Posterior vena cava (tissue), 2 donors: ENCODE measurements at places on chromosomes 7 and 10. TPM values are rescaled to one million over a fixed set of nuclear protein-coding genes. Genes with fewer than 3 reads are reported as not detected.

DNA sequence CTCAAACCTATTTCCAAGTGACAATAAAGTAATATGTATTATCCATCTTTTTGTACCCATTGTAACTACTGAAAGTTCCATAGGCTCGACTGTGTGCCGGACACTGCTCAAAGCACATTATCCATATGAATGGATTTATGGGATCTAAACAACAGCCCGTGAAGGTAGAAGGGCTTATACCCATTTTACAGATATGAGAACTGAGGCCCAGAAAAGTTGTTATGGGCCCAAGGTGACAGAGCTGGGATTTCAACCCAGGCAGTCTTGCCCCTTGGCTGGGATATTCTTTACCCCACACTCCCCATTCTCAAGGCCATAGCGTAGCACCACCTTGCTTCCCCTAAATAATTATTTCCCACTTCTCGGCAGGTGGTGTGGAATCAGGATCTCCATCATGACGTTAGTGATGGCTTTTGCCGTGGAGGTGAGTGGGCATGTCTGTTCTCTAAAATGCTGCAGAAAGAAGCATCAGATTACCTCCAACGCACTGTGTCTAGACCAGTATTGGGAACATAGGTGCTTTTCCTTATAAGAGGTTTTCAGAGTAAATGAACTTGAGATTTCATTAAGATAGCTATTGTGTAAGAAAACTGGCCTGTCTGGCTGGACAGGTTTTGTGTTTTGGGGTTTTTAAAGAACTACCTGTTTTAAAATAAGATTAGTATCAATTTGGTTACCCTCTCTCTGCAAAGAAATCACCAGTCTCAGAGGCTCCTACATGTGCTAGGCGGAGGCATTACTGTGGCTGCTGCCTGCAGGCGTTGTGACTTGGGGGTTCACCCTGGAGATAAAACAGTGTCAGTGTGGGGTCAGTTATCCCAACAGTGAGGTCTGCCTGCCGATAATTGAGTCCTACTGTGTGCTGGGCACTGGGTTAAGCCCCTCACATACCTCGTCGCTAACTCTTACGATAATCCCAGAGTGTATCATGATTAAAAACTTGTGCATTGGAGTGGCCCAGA lies 85.1 kb upstream of the SDK1 start:
- DNase-seq, result no peak

- DNase-seq, result no peak
These were observed 64.4 kb downstream of the LYZL1 start for GRCh38 chr10:29353305-29353704.

Gene CALHM1
- total RNA-seq, result not detected

Gene ACTL6B
- not detected for total RNA-seq

DNA sequence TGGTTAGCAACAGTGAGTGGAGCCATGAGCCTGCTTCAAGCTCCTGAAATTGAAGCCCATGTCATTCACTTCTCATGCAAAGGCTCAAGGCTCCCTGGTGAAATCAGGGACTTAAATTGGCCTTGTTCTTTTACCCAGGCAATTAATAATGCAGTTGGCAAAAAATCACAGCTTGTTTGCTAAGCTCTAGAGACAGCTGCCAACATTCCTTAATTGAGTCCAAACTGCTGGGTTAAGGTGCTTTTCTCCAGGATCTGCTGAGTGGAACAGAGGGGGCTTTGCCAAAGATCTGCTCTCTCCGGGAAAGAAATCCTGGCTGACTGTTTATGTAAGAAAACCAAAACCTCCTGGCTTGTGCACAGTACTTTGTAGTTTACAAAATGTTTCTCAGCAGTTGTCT lies 257.6 kb upstream of the GHITM start:
- no peak for DNase-seq

DNA sequence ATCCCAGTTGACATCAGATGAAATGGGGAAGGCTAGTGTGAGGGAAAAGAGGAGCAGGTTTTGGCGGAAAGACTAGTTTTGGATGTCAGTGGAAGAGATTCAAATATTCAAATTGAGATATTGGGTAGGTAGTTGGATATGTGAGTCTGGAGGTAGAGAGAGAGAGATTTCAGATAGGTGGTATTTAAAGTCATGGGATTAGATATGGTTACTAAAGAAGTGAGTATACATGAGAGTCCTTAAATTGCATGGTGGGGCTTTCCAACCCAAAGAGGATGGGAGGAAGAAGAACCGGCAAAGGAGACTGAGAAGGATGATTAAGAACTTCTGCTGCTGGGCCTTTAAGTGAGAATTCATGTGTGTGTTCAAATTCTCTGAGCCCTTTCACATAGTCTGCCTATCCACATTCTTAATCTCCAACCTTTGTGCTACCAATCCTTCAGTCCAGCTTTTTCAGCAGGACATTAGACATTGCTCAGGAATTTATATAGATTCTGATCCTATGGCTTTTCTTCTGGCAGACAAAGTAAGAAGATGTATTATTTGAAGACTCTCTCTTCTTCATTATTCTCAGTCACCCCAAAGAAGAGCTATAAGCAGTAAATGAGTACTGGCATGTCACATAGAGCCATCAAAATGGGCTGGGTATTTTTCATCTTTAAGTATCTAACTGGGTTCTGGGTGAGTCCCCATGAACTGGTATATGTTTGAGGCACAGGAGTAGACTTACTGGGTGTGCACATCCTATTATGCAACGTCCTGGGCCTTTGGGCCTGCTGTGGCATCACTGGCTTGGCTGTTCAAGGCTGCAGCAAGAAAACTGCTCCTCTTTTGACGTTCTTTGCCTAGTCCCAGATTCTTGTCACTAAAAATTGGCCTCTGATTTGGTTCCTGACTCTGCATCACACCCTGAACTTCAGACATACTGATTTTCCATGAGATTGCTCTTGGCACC lies 33.6 kb downstream of the ST7 start:
- no peak for DNase-seq

DNA sequence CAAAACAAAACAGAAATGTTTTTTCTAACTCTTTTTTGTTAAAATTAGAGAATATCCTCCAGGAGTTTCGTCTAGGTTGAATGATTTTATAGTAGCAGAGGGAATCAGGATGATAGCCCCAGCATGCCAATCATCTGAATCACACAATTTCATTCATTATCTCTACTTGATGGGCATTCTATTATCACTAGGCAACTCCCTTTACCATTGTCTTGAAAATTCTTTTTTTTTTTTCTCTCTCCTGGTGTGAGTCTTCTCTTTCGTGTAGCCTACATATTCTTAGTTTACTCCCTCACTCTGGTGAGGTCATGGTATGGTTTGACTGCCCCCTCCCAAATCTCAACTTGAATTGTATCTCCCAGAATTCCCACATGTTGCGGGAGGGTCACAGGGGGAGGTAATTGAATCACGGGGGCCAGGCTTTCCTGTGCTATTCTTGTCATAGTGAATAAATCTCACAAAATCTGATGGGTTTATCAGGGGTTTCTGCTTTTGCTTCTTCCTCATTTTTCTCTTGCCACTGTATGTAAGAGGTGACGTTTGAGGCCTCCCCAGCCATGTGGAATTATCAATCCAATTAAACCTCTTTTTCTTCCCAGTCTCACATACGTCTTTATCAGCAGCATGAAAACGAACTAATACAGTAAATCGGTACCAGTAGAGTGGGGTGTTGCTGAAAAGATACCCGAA lies 105.0 kb downstream of the OTUD1 start:
- DNase-seq, result no peak
